A549 (cell line): ENCODE measurements at places on chromosomes 1 and 21.

GRCh38 chr1:100622037-100622436, 84.1 kb downstream of the GPR88 start:
- peak; percentile 81 for DNase-seq

GRCh38 chr1:8402109-8402710, 84.3 kb downstream of the SLC45A1 start:
- DNase-seq, result no peak

GRCh38 chr1:203278082-203278884, 27.0 kb upstream of the BTG2 start:
- DNase-seq, result no peak

DNA sequence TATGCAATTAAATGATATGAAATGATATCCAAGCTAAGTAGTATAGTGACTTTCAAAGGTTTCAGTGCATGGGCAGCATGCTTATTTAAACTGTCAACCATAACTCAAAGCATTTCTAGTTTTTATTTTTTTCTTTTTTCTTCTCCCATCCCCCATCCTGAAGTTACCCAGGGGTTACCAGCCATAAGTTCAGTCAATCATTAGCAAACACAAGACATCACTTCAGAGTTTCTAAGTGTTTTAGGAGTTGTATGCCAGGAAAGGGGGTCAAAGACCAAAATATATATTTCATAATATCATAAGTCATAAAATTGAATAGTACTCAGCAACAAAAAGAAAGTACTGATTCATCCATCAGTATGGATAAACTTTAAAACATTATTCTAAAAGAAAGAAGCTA, 28.7 kb downstream of the DHX9 start:
- DNase-seq, result no peak

DNA sequence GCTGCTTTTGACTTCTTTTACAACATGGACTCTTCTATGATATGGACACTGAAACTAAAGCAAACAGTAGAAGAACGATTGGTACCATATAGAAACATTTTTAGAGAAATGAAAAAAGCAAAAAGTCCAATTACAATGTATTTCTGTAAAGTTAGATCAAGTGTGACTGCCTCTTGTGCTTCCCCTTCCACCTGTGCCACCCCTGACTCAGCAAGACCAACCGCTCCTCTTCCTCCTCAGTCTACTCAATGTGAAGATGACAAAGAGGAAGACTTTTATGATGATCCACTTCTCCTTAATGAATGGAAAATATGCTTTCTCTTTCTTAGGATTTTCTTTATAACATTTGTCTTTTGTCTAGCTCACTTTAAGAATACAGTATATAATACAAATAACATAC, 66.9 kb downstream of the PHTF1 start:
- DNase-seq, result no peak

GRCh38 chr1:211813590-211813989, 17.0 kb downstream of the LPGAT1 start:
- no peak for DNase-seq

GRCh38 chr1:234631721-234632125, 21.7 kb upstream of the IRF2BP2 start:
- DNase-seq, result peak; percentile 76

- DNase-seq, result no peak
These were observed 43.3 kb downstream of the IL23R start for GRCh38 chr1:67209521-67209920.
